ENCODE measurements at places on chromosomes 1 and 21. TPM values are rescaled to one million over a fixed set of nuclear protein-coding genes. Genes with fewer than 3 reads are reported as not detected.

- peaks cover 8% of the 10 kb centered on the region for H3K36me3 ChIP-seq
- peak overlapping the region; percentile 98 for H3K4me3 ChIP-seq
- H3K27me3 ChIP-seq: no peaks in the 10 kb centered on the region
- H3K27ac ChIP-seq: peak overlapping the region; percentile 92
- peaks cover 49% of the 10 kb centered on the region for H3K4me1 ChIP-seq
- peak; percentile 84 for DNase-seq
Measured at GRCh38 chr1:38991638-38992411, 749 bp downstream of the AKIRIN1 start.

- H3K27ac ChIP-seq: no peak overlapping the region
- no peaks in the 10 kb centered on the region for H3K27me3 ChIP-seq
- H3K36me3 ChIP-seq: no peaks in the 10 kb centered on the region
Measured at GRCh38 chr1:184793967-184794366, 39.3 kb upstream of the EDEM3 start.

- H3K4me1 ChIP-seq: no peaks in the 10 kb centered on the region
- no peaks in the 10 kb centered on the region for H3K36me3 ChIP-seq
- no peaks in the 10 kb centered on the region for H3K27me3 ChIP-seq
- H3K4me3 ChIP-seq: peak overlapping the region; percentile 12
- no peak overlapping the region for H3K27ac ChIP-seq
Measured at GRCh38 chr1:24277420-24278169, 41.6 kb upstream of the GRHL3 start.

- H3K27me3 ChIP-seq: no peaks in the 10 kb centered on the region
- no peak for DNase-seq
- no peaks in the 10 kb centered on the region for H3K36me3 ChIP-seq
- no peaks in the 10 kb centered on the region for H3K4me1 ChIP-seq
- peak overlapping the region; percentile 48 for H3K27ac ChIP-seq
Measured at GRCh38 chr21:42913476-42913875, 12.0 kb downstream of the ERVH48-1 start.

- H3K4me1 ChIP-seq: peaks cover 75% of the 10 kb centered on the region
- no peaks in the 10 kb centered on the region for H3K27me3 ChIP-seq
- peak overlapping the region; percentile 96 for H3K27ac ChIP-seq
- no peak for DNase-seq
- peaks cover 34% of the 10 kb centered on the region for H3K36me3 ChIP-seq
- H3K4me3 ChIP-seq: no peak overlapping the region
Measured at GRCh38 chr1:1775327-1776226, 2.7 kb downstream of the NADK start.

GRCh38 chr1:65238010-65238409 is 71.3 kb upstream of the DNAJC6 start:
- no peak overlapping the region for H3K27ac ChIP-seq
- no peaks in the 10 kb centered on the region for H3K4me1 ChIP-seq
- no peak overlapping the region for H3K4me3 ChIP-seq
- DNase-seq: no peak
- no peaks in the 10 kb centered on the region for H3K36me3 ChIP-seq

GRCh38 chr1:244419024-244419423 is 32.7 kb downstream of the ADSS2 start:
- H3K4me1 ChIP-seq: no peaks in the 10 kb centered on the region
- H3K4me3 ChIP-seq: no peak overlapping the region
- H3K27me3 ChIP-seq: no peaks in the 10 kb centered on the region
- H3K36me3 ChIP-seq: peaks cover 72% of the 10 kb centered on the region

DNA sequence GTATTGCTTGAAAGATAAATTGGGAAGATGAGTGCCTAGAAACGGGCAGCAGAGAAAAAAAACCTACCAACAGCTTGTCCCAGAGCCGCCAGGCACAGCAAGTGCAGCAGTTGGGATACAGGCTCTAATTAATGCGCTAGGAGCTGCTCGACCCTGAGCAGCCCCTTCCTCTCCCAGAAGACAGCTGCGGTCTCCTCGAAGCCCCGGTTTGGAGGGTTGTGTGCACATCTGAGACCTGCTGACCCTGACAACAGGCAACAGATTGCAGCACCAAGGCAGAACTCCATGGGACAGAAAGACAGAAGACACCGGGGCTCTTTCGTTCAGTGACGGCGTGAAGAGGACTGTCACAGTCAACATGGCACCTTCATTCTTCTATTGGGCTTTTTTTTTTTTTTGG is 101.4 kb downstream of the TSEN15 start:
- no peak for DNase-seq
- H3K27me3 ChIP-seq: no peaks in the 10 kb centered on the region
- peaks cover 31% of the 10 kb centered on the region for H3K4me1 ChIP-seq
- H3K27ac ChIP-seq: no peak overlapping the region

DNA sequence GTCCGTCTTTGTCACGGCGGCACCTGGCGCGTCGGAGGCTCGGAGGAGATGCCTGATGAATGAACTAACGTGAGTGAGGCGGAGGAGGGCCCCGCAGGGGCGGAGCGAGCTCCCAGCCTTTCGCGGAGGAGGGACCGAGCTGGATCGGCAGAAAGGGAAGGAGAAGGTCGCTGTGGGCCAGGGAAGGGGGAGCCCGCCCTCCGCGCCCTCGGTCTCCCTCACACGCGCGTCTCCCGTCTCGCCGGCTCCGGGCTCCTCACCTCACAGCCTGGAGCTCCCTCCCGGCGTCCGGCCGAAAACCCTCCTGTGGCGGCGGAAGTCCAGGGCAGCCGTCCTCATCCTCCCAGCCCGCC is 519 bp downstream of the ZNF496 start:
- DNase-seq: peak; percentile 92
- H3K36me3 ChIP-seq: peaks cover 11% of the 10 kb centered on the region
- peaks cover 35% of the 10 kb centered on the region for H3K4me1 ChIP-seq

- H3K27ac ChIP-seq: peak overlapping the region; percentile 22
- H3K27me3 ChIP-seq: no peaks in the 10 kb centered on the region
- no peak for DNase-seq
- H3K4me3 ChIP-seq: no peak overlapping the region
Measured at GRCh38 chr1:232428036-232428645, 201.8 kb downstream of the SIPA1L2 start.

INAVA gene
- 0.42 TPM for polyA plus RNA-seq

ARHGAP30 gene
- 81.5 TPM for polyA plus RNA-seq

LAMB3 gene
- 0.93 TPM for polyA plus RNA-seq

COL16A1 gene
- polyA plus RNA-seq: 25.6 TPM

PDE4B gene
- 16.1 TPM for polyA plus RNA-seq

KCNA3 gene
- 1.4 TPM for polyA plus RNA-seq

SLC35E2B gene
- 18.3 TPM for polyA plus RNA-seq

ADORA3 gene
- polyA plus RNA-seq: 3.4 TPM

NBPF4 gene
- not detected for polyA plus RNA-seq

HES3 gene
- not detected for polyA plus RNA-seq

LYPD8 gene
- polyA plus RNA-seq: 0.17 TPM
